ENCODE measurements at places on chromosomes 11 and 22. TPM values are rescaled to one million over a fixed set of nuclear protein-coding genes. Genes with fewer than 3 reads are reported as not detected.

SCGB1C1 gene
- polyA plus RNA-seq = not detected

CTNND1 gene
- polyA plus RNA-seq = 26.3 TPM

MUC15 gene
- 0.32 TPM for polyA plus RNA-seq

ARHGAP8 gene
- polyA plus RNA-seq = 0.71 TPM

VSTM5 gene
- polyA plus RNA-seq = 0.07 TPM

- H3K36me3 ChIP-seq = no peaks in the 10 kb centered on the region
- H3K27ac ChIP-seq = no peak overlapping the region
- no peak for DNase-seq
- no peaks in the 10 kb centered on the region for H3K4me1 ChIP-seq
- no peaks in the 10 kb centered on the region for H3K27me3 ChIP-seq
Measured at GRCh38 chr22:20607157-20607907, 99.9 kb downstream of the MED15 start.

DNA sequence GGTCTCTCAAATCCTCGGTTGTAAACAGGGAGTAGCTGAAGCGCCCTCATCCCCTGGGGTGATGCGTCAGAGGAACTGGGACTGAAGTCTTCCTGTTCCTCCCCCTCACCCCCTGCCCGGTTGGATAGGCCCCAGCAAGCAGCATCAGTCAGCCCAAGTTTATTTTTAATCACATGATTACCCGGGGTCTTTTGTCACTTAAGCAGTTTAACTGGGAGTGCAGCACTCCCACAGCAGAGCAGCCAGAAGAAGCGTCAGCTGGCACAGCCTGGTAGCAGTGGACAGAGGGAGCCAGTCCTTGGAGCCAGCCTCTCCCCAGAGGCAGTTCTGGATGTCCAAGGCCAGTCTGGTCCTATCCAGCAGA, 342.1 kb downstream of the CTTN start:
- no peaks in the 10 kb centered on the region for H3K27me3 ChIP-seq
- no peaks in the 10 kb centered on the region for H3K4me1 ChIP-seq
- H3K36me3 ChIP-seq = no peaks in the 10 kb centered on the region
- H3K4me3 ChIP-seq = no peak overlapping the region
- DNase-seq = no peak

GRCh38 chr11:32118025-32118974, 27.4 kb downstream of the RCN1 start:
- peaks cover under 1% of the 10 kb centered on the region for H3K27me3 ChIP-seq
- H3K4me1 ChIP-seq = no peaks in the 10 kb centered on the region
- H3K27ac ChIP-seq = no peak overlapping the region
- no peaks in the 10 kb centered on the region for H3K36me3 ChIP-seq
- DNase-seq = peak; percentile 40

GRCh38 chr22:35733791-35734516, 16.3 kb downstream of the APOL5 start:
- no peak overlapping the region for H3K27ac ChIP-seq
- no peaks in the 10 kb centered on the region for H3K27me3 ChIP-seq
- no peak overlapping the region for H3K4me3 ChIP-seq
